ENCODE measurements at places on chromosomes 7 and 10.

GRCh38 chr10:89029785-89030437 is 39.3 kb downstream of the FAS start:
- DNase-seq: peak; percentile 28

DNA sequence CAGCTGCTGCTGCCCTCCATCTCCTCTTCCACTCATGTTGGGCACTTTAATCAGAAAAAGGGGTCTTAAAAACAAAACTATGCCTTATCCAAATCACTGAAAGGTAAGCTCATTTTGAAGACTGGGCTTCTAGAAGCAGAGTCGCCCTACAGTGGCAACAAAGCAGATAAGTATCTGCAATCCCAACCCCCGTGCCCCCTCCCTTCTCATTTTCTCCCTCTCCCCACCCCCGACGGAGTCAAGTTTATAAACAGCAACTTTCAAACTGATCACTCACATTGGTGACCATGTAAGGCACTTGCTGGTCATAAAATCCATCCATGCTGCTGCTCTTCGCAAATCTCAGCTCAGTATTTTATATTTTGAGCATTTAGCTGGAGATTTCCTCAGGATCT is 738 bp downstream of the ETV1 start:
- no peak for DNase-seq

DNA sequence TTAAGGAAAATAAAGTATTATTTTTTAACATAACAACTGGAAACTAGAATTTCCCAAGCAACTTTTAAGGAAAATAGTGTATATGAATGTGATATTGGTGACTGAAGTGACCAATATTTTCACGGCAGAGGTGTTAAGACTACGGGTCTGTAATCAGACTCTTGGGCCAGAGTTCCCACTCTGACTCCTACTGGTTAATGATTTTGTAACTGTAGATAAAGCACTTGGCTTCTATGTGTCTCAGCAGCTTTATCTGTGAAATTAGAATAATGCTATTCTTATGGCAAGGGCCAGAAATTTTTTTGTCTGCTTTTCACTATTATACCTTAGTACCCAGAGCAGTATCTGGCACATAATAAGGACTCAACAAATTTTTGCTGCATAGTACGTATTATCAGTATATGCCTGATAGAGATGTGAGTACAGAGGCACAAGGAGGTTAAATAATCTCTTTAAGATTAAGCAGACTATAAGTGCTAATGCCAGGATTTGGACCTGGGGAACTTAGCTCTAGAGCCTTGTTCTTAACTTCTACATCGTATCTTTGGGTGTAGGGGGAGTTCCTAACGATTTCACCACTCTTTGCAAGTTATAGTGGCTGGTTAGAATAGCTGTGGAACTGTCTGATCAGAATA is 186.1 kb upstream of the SLC26A5 start:
- DNase-seq: no peak

- no peak for DNase-seq
These were observed 1.4 kb downstream of the AMZ1 start for GRCh38 chr7:2689343-2689847.

GRCh38 chr7:3650844-3651243 is 349.8 kb downstream of the SDK1 start:
- no peak for DNase-seq

DNA sequence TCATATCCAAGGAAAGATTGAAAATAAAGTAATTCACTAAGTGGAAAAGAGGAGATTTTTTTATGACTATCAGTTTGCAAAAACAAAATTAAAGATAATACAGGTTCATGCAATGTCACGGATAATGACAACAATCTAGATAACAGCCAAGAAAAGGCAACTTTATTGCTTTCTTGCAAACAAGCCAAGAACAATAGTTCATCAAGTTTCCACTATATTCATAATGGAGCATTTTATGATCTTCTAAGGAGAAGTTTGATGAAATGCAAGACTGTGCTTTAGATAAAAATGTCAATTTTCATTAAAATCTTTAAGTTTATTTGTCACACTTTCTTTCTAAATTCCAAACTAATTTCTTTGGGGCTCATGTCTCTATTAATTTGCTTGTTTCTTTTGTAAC is 53.9 kb upstream of the NRP1 start:
- DNase-seq: no peak

DNA sequence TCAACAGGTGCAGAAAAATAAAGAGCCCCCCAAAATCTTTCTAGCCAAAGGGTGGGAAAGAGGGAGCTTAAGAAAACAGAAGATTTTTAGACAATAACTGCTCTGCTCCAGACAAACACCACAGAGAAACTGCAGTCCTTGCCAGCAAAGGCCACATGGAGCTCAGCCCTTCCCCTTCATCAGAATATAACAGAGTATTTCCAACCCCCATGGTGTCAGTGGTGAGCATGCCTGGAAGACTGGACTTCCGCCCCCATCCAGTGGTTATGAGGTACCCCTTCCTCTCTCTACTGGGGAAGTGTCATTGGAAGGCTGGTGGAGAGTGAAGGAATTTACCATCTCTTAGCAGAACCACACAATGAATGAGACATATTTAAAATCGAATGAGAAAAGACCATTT is 1007.3 kb upstream of the CELF2 start:
- DNase-seq: no peak

DNA sequence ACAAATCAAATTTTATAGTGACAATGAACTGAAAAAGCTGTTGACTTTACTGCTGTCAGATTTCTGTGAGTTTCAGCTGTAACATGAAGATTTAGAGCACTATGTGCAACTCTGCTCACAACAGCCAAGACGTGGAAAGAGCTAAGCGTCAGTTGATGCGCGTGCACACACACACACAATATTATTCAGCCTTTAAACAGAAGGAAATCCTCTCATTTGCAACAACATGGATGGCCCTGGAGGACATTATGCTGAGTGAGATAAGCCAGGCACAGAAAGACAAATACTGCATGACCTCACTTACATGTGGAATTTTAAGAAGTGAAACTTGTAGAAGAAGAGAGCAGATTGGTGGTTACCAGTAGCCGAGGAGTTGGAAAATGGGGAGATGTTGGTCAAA is 82.8 kb upstream of the FRMD4A start:
- no peak for DNase-seq

Data from activated CD8-positive, alpha-beta memory T cell treated with anti-CD3 and anti-CD28 coated beads for 1 hour (primary cell).